Caudate nucleus (tissue), 63 donors: ENCODE measurements at places on chromosomes 2 and 18.

DNA sequence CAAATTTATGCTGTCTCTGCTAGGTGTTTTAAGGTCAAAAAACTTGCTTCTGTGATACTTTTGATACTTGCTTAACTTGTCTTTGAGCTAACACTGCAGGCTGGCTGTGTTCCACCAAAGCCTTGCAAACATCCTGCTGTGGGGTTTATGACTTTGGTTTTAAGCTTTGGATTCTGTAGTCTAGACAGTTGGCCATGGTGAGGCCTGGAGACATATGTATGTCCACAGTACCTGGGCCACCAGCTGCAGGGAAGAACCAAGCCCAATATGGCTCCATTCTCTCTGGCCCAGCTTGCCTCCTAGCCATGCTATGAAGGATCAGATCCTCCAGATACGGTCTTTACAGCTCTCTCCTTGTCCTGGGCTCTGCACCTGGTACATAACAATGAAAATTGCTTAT, 113.9 kb downstream of the INO80D start:
- DNase-seq: no peak

- no peak for DNase-seq
Measured at GRCh38 chr2:195686564-195686963, 29.5 kb downstream of the SLC39A10 start.

DNA sequence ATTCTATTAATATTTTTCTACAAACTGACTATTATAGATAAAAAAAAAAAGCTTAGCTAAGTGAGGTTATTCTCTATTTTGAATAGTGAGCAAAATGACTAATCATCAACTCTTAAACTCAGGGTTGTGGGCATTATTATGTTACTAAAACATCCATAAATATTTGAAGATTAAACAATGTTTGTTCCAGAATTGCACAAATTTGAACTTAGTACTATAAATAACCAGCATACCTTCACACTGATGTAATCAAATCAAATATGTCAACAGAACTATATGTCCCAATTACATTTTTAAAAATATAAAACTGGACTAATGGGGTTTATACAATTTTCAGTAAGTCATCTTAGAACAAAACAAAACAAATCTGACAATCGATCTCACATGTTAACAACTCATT, 800.9 kb downstream of the LRP1B start:
- DNase-seq: no peak

DNA sequence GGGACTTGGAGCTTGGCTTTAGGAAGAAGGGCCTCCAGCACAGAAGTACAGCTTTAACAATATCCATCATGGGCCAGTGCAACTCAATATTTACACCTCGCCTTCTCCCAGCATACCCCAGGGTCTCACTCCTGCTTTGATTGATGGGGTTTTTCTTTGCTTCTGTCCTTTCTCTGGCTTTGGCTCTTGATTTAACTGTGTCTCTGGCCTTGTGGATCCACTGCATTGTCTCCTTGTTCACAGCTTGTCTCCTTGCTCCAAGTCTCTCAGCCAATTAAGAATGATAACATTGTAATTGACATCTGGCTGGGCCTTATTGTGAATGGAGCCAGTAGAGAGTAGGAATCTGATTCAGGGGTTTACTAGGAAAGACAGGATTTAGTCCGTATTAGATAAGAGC, 1019.5 kb downstream of the TMEM182 start:
- no peak for DNase-seq

GRCh38 chr2:195756218-195756942, 99.4 kb downstream of the SLC39A10 start:
- no peak for DNase-seq

DNA sequence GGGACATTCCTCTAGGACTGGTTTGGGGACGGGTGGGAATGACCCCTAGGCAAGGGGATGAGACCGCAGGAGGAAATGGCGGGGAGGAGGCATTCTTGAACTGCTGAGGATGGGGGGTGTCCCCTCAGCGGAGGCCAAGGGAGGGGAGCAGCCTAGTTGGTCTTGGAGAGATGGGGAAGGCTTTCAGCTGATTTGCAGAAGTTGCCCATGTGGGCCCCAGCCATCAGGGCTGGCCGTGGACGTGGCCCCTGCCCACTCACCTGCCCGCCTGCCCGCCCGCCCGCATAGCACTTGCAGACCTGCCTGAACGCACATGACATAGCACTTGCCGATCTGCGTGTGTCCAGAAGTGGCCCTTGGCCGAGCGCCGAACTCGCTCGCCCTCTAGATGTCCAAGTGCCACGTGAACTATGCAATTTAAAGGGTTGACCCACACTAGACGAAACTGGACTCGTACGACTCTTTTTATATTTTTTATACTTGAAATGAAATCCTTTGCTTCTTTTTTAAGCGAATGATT, 4.9 kb downstream of the INHBB start:
- DNase-seq: no peak

DNA sequence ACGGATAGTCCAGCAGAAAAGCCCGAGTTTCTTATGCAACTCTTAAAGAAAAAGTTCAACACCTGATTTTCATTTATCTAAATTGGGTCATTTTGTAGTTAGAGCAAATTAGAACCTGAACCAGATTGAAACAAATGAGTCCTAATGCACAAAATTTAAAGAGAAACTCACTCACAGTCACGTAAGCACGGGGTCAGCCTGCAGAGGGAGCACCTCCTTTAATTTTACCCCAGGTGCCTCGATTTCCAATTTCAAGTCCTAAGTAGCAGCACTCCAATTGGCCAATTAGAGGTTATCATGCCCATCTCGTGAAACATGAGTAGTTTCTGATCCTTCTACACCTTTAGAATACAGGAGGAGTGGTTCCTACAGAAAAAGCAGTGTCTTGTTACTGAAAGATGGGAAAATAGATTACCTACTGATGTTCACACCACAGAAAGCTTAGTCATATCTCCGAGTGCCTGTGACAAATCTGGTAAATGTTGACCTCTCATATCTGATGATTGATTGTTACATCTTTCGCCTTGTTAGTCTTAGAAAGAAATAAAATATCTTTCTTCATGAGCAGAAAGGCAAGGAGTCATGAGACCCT, 1929.8 kb upstream of the LRRTM1 start:
- DNase-seq: no peak

DNA sequence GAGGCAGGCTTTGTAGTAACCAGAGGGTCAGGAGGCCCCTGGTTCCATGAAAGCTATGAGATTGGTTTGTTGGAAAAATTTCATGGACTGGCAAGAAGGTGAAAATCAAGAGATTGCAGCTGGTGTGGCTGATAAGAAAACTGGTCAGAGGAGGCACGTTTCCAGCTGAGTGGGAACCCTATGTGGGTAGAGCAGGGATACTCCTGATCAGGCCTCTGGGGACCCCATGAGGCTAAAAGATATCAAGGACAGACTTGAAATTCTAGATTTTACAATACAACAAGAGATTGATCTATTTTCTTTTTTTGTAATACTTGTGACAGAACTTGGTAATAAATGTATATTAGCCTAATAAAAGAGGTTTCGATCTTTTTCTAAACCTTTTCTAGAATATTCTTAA, 1615.1 kb downstream of the DPP10 start:
- no peak for DNase-seq

DNA sequence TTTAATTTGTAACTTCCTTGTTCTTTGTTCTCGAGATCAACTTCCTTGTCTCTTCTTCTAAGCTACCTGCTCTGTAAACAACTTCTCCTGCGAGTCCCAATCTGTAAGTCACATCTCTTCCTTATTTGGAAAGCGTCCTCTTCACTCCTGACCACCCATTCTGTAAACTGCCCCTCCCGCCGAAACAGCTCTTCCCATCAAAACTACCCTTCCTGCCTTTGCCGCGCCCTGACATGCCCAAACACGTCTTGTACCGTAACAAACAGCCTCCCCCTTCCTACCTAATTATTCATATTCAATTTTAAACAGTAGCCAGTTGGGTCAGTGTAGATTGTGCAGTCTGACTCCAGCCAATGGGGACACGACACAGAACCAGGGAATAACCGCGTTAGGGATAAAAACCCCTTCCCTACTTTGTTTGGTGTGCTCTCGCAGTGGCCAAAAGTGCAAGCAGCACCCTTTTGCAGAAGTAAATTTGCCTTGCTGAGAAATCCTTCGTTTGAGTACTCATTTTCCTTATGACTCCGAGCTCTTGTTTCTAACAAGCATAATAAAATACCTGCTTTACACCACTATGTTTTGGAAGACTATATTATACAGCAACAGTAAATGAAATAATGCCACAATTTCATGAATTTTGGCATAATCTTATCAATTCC, 39.8 kb downstream of the PIAS2 start:
- DNase-seq: no peak

DNA sequence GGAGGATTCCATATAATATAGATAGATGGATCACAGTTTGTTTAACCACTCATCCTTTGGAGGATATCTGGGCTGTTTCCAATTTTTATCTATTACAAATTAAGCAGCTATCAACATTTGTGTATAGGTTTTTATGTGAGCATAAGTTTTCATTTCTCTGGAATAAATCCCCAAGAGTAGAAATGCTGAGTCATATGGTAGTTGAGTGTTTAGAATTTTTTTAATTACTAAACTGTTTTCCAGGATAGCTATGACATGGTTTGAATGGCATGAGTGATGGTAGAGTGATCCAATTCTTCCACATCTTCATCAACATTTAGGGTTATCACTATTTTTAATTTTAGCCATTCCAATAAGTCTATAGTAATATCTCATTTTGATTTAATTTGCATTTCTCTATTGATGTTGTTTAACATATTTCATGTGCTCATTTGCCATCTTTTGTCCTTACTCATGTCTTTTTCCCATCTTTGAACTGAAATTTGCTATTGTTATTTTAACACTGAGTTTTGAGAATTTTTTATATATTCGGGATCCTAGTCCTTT, 31.4 kb downstream of the ABCB11 start:
- DNase-seq: no peak

DNA sequence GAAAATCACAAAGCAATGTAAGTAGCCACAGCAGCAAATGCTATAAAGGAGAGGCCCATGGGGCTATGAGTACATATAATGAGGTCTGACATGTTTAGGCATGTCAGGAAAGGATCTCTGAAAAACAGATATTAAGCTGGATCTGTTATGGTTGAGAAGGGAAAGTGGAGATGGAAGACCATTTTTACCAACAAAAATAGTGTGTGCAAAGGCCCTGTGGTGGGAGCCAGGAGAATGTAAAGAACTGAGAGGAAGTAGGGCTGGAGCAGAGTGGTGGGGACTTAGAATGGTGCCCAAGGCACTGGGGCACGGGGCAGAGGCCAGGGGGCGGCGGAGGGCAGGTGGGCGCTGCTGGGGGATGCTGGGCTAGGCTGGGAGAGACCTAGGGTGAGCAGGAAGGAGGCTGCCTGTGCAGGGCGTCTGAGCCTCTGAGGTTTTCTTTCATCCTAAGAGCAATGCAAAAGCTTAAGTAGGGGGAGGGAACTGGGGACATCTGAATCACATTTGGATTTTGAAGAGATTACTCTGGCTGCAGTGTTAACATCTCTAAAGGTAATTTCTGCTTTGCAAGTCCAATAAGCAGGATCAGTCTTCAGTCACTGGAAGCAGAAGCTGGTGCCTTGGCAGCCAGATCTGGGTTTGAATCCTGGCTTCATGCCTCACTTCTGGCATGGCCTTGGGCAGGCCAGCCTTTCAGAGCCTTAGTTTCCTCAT, 4.9 kb upstream of the AGFG1 start:
- DNase-seq: no peak

DNA sequence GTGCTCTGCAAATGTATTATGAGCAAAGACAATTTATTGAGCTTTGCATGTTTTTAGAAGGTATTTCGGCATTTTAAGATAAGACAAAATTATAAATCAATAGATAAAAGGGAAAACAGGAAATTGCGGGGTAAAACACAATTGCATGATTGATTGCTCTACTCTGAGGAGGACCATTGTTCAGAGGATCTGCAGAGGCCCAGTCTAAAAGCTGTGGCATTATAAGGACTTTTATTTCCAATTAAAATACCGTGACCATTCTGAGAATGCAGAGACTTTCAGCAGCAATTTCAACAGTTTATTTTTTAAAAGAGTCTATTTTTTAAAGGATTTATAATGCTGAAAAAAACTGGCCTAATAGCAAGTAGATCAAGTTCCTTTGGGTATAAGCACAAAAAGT, 62.0 kb downstream of the TPGS2 start:
- DNase-seq: no peak

DNA sequence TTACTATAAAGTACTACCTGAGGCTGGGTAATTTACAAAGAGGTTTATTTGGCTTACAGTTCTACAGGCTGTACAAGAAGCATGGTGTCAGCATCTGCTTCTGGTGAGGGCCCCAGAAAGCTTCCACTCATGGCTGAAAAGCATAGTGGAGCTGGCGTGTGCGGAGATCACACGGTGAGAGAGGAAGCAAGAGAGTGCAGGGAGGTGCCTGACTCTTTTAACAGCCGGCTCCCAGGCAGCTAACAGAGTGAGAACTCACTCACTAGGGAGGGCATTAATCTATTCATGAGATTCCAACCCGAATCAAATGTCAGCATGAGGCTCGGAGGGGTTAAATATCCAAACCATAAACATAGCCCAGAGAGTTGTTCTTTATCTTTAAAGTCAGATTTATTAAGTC, 117.3 kb downstream of the LDLRAD4 start:
- no peak for DNase-seq

- no peak for DNase-seq
Measured at GRCh38 chr2:20621366-20622295, 29.3 kb downstream of the HS1BP3 start.

GRCh38 chr2:237625216-237625705, 2.1 kb upstream of the LRRFIP1 start:
- no peak for DNase-seq

- DNase-seq: no peak
Measured at GRCh38 chr2:181106789-181107627, 126.6 kb downstream of the UBE2E3 start.

GRCh38 chr2:112255875-112256274, 1.0 kb upstream of the ZC3H8 start:
- DNase-seq: no peak

DNA sequence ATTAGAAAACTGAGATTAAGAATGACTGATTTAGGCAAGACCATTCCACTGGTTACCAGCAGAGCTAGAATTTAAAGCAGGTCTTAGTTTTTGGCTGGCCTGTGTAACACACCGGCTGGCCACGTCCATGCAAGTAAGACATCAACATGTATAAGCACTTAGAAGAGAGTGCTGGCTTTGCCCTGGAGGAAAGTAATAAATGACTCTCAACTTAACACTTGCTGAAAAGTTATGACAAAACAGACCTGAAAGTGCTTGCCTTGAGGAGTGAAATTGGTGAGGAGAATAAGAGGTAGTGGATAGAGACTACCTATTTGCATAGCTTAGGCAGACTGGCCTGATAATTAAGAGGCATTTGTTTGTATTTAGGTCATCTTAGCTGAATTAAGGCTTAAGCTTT, 165.7 kb upstream of the KCNJ3 start:
- no peak for DNase-seq

DNA sequence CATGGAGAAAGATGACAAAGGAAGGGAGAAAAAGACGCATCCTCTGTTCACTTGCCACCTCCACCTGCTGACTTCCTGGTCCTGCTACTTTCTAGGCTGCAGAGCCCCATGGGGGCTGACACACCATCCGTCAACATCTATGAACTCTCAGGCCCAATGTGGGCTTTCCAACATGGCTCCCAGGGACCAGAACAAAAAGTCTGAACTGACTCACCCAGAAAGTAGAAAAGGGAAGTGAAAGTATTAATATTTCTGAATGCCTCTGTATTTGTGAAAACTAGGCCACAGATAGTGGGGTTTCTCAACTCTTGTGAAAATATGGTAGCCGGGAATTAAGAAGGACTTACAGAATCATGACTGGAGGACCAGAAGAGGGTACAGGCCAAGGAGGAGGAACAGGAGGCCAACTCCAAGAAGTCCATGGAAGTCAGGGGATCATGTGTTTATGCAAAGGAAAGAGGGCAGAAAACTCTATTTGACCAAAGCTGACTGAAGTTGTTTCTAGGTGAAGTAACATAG, 123.1 kb upstream of the CAB39 start:
- DNase-seq: no peak
